ENCODE measurements at places on chromosomes 12 and 14. TPM values are rescaled to one million over a fixed set of nuclear protein-coding genes. Genes with fewer than 3 reads are reported as not detected.

Gene CD4
- total RNA-seq: 8.1 TPM

Gene KRT72
- not detected for total RNA-seq

Gene RPS6KA5
- 17.4 TPM for total RNA-seq

Gene FOXG1
- total RNA-seq: 0.13 TPM

Gene SYT1
- 1.3 TPM for total RNA-seq

Gene LRRC43
- total RNA-seq: 11.4 TPM

Gene GRIP1
- 14.0 TPM for total RNA-seq

Gene INSM2
- total RNA-seq: not detected

Gene HOXC6
- not detected for total RNA-seq

- no peak for DNase-seq
Observed at GRCh38 chr14:98244162-98244948, 1027.6 kb downstream of the BCL11B start.

GRCh38 chr14:77554816-77555599 lies 56.4 kb upstream of the ISM2 start:
- no peak for DNase-seq

- no peak for DNase-seq
Observed at GRCh38 chr12:64674367-64674922, 64.2 kb downstream of the RASSF3 start.

DNA sequence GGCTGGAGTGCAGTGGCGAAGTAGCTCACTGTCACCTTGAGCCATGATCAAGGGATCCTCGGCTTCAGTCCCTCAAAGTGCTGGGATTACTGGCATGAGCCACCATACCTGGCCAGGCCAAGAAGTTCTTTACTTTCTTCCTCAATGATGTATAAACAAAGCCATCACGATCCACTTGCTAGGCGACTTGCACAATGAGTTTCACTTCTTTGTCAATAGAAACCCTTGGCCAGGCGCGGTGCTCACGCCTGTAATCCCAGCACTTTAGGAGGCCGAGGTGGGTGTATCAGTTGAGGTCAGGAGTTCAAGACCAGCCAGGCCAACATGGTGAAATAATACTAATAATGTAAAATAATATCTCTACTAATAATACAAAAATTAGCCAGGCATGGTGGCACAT lies 14.4 kb upstream of the SPSB2 start:
- DNase-seq: no peak

DNA sequence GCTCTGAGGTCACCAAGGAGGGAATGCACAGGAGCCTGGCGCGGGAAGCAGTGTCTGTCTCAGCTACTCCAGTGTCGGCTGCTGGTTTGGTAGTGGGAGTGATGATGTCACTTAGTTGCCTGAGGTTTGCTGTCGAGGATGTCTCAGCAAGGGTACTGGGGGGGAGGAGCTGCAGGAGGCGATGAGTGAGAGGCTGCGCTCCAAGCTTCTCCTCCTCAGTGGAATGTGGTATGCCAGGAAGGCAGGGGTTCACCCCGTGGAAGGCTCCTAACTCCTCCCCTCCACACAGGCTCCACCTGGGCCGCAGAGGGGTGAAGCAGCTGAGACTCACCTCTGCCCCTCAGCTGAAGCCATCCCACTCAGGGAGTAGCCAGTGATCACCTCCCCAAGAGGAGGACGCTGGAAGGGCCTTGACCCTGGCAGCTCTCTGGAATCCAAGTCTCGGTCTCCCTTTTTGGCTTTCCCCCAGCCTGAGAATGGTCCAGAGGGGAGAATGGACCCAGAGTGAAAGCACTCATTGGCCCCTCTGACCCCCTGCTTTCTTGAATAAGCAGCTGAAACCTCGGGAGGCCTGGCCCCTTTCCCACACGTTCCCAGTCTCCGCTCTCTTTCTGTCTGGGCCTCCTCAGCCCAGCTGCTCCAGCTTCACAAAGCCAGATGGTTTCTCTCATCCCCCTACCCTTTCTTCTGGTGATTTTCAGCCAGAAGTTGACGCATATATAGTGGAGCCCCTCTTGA lies 178.9 kb upstream of the FKBP4 start:
- DNase-seq: no peak

DNA sequence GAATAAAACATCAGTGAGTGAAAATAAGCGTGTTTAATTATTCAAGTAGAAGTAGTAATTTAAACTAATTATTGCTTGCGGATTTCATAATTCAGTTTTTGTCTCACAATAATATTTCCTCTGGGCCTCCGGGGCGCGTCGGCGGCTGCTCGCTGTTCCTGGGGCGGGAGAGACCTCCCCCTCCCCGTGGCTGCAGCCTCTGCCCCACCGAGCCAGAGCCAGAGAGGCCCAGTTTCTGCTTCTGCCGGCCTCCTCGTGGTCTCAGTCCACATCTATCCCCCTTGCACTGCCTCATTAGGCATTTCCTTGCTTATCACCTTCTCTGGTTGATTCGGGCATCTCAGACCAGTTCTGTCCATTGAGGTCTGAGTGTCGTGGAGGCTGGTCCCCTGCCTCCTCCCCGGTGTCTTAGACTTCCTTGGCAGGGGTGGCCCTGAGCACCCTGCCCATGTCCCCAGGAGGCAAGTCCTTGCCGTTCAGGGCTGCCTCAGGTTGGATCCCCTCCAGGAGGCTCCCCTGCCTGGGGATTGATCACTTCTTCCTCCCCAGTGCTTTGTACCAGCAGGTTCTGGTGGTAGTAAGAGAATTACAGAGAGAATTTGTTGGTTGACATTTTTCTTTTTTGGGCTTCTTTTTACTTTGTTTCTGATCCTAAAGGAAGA lies 78.0 kb downstream of the SLC25A47 start:
- no peak for DNase-seq

DNA sequence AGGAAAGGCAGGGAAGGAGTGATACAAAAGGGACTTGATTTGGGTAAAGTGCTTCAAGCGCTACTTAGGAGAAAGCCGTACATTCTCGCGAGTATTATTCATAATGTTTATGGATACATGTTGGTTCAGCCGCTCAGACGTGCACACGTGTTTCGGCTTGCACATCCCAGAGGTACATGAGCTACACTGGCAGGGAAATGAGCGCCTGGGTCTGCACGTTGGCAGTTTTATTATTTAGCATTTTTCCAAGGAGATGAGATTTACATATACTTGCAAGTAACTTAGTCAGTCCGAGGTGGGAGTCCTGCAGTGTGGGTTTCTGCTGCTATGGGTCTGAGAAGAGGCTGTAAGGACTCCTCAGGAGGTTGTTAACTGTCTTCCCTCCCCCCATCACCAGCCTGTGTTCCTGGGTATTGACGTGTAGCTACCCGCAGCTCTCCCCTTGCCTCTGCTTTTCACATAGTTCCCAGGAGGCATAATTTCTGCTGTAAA lies 1.5 kb downstream of the PRKCH start:
- DNase-seq: peak; percentile 27

DNA sequence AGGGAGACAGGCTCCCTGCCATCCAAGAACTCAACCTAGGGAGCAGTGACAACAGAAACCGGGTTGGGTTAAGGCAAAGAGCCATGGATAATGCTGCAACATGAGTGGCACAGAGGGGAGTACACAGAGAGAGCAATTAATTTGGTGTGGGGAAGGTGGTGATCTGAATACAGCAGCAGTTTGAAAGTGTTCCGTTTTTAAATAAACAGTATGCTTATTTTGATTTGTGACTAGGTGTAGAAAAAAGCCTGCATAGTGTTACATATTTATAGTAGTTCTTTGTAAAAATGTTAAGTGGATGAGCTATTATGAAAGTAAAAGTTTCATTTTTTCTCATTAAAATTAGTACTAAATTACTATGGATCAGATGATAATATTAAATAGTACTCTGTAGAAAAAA lies 8.7 kb downstream of the AKAP5 start:
- no peak for DNase-seq

GRCh38 chr14:48900565-48900964 lies 685.6 kb downstream of the RPS29 start:
- DNase-seq: no peak

GRCh38 chr12:6392504-6392903 lies 8.5 kb downstream of the LTBR start:
- peak; percentile 92 for DNase-seq

- no peak for DNase-seq
Observed at GRCh38 chr14:61472011-61472672, 150.8 kb downstream of the PRKCH start.

DNA sequence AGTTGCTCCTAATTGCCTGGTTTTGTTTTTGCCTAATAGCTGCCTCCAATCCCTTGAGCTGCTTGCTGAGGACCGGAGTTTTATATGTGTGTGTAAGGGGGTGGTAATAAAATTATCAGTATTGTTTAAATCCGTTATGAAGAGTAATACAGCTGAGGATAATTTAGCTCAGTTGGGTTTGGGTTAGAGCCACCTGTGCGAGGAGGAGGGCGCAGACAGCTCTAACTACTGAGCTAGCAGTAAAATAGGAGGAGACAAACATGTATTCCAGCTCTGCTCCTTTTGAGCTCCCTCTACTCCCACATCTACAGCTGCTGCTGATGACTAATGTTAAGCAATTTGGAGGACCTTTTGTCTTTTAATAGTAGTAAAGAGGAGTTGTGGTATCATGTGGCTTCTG lies 61.5 kb downstream of the SPATS2 start:
- no peak for DNase-seq

DNA sequence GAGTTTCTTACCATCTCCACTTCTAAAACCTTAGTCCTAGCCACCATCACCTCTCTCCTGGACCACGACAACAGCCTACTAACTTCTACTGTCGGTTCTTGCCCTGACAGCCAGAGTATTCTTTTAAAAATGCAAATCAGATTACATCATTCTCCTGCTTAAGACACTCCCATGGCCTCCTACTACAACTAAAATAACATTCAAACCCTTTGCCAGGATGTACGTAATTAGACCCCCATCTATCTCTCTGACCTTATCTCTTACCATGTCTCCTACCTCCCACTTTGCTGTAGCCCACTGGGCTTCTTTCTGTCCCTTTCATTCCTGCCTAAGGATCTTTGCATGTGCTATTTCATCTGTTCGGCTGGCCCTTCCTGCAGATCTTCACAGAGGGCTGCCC lies 27.6 kb downstream of the TRIM9 start:
- no peak for DNase-seq

DNA sequence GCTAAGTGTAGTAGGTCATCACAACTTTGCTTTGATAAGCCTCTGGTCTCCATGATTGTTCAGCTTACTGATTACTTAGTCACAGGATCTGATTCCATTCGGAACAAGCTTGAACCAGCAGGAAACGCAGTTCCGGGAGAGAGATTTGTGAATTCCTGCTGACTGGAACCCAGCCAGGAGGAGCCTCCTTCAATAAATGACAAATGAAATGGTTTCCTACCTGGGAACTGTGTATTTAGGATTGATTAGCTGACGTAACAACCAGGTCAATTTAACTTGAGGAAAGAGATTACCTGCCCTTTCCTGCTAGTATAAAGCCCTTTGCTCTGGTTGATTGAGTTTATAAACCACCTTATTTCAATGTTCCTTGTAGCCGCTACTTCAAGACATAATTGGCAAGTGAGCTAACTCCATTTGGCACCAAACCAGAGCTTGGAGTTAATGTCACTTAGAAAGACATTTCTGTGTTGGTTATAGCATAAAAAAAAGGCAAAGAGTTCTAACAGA lies 35.1 kb upstream of the KCNH3 start:
- peak; percentile 80 for DNase-seq

GRCh38 chr12:115405471-115405860 lies 721.5 kb upstream of the TBX3 start:
- DNase-seq: no peak

DNA sequence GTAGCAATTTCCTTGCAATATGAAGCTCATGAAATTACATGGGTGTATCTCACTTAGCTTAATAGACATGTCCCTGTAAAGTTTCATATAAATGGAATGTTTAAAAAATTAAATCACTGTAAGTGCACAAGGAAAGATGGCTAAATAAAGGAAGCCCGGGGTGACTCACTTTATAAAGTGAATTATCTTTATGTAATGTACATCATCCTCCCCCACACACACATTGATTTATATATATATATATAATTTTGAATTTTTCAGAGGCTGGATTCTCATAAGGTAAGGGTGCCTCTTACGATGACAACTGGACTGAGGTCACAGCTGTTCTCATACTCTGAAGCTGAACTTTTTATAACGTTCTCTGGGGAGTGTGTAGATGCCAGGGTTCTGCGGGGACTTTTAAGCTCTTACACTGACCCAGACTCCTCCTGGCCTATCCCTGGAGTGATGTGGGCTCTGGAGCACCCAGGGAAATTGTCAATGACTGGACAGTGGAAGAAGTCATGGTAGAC lies 108.7 kb upstream of the HIF1A start:
- no peak for DNase-seq

DNA sequence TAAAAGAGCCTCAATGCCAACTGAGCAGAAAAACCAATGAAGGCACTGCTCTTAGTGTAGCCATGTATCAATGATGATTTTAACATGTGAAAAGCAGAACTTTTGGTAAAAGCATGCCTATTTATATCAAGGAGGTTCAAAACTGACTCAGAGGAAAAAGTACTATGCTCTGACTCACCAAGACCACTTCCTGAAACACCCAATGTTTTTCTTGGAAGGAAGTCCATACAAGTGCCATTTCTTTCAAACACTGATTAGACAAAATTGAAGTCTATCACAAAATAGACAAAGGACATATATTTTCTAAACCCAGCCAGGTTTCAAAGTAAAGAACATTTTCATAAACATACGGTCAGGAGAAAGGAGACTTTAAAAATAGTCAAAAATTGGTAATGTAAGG lies 88.6 kb downstream of the EPS8 start:
- no peak for DNase-seq

DNA sequence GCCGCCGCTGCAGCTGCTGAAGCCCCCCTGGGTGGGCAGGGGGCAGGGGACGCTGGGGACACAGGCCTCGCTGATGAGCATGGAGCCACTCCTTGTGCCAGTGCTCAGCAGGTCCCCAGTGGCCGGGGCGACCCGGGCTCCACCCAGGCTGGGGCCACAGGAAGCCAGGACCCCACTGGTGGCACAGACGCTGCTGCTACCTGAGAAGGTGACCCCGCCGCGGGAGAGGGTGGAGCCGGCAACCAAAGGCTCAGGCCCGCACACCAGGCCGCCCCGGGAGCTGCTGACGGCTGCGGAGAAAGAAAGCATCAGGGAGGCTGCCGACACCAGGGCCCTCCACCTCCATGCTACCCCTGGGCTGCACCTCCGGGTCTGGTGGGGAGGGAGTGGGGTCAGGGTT lies 7.4 kb downstream of the KRT84 start:
- DNase-seq: no peak

DNA sequence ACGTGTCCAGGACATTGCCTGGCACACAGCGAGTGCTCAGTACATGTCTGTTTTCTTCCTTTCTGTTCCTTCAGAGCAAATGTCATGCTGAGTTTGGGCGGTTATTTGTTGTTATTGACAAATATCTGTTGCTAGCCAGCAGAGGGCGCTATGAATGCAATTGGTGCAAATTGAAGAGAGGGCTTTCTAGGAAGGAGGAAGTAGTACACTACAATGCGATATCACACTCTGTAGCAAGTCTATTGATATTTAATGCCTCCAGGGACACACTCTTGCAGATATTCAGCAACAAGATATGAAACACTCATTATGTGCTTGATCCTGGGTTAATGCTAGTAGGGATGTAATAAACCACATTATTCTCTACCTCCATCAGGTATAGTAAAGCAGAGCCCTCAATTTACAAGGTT lies 267.3 kb upstream of the SRRM4 start:
- peak; percentile 2 for DNase-seq
